Uterus (tissue), 4 donors: ENCODE measurements at places on chromosomes 6 and 20. TPM values are rescaled to one million over a fixed set of nuclear protein-coding genes. Genes with fewer than 3 reads are reported as not detected.
A peak's percentile ranks its signal among the peaks of the same experiment; 100 is the strongest.

Gene UNC5CL
- 1.2 TPM for total RNA-seq

Gene ATP6V1G2
- not detected for total RNA-seq

Gene CCDC28A
- 21.6 TPM for total RNA-seq

Gene MTFR2
- total RNA-seq = not detected

Gene PDYN
- total RNA-seq = not detected

Gene PTCHD4
- total RNA-seq = 0.29 TPM

DNA sequence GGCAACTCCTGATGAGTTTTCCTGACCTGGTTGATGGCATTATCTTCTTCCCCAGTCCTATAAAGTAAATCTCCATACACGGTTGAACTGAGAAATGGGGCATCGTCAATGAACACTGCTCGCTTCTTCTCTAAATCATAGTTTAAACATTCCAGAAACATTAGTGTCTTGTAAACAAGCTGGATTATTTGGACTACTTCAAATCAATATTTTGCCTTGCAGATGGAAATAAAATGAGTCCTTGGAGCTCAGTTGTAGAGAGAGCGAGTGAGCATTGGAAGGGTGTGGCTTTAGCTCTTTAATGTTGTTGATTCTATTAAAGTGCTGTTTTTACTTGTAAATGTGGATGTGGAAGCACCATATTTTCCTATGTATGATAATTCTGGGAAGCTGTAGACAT lies 18.4 kb downstream of the C6orf89 start:
- no peak overlapping the region for H3K27ac ChIP-seq
- no peaks in the 10 kb centered on the region for H3K4me1 ChIP-seq
- no peak for DNase-seq
- H3K27me3 ChIP-seq = no peaks in the 10 kb centered on the region
- H3K36me3 ChIP-seq = no peaks in the 10 kb centered on the region

DNA sequence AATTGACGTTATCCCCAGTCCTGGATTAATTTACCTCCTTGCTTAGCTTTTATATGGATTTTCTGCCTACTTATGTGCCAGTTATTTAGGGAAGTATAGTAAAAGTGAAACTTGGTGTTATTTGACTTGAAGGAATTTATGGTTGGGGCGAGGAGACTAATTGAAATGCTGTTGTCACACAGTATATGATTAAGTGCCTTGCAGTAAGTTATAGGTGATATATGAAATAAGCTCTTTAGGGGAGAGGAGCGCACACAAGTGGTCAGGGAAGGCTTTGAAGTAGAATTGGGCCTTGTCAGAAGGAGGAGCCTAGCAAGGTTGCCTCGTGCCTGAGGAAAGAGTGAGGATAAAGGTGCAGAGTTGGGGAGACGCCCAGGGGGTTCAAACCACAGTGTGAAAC lies 20.5 kb downstream of the NCOA7 start:
- no peaks in the 10 kb centered on the region for H3K27me3 ChIP-seq
- no peak for DNase-seq
- no peak overlapping the region for H3K4me3 ChIP-seq
- peak overlapping the region; percentile 72 for H3K27ac ChIP-seq

GRCh38 chr6:168808232-168808631 lies 367.2 kb downstream of the SMOC2 start:
- no peaks in the 10 kb centered on the region for H3K4me1 ChIP-seq
- no peak overlapping the region for H3K4me3 ChIP-seq
- no peak for DNase-seq
- H3K27ac ChIP-seq = no peak overlapping the region

GRCh38 chr20:51641866-51642265 lies 99.3 kb upstream of the NFATC2 start:
- H3K4me1 ChIP-seq = no peaks in the 10 kb centered on the region
- DNase-seq = no peak
- H3K27ac ChIP-seq = no peak overlapping the region
- no peaks in the 10 kb centered on the region for H3K36me3 ChIP-seq
- no peaks in the 10 kb centered on the region for H3K27me3 ChIP-seq

GRCh38 chr6:8749465-8749864 lies 314.1 kb upstream of the SLC35B3 start:
- DNase-seq = no peak
- no peaks in the 10 kb centered on the region for H3K4me1 ChIP-seq
- H3K27me3 ChIP-seq = no peaks in the 10 kb centered on the region
- no peaks in the 10 kb centered on the region for H3K36me3 ChIP-seq
- no peak overlapping the region for H3K27ac ChIP-seq

- no peaks in the 10 kb centered on the region for H3K4me1 ChIP-seq
- no peak for DNase-seq
- H3K27me3 ChIP-seq = no peaks in the 10 kb centered on the region
These were observed 247.8 kb downstream of the CD83 start for GRCh38 chr6:14365393-14365792.

- H3K27ac ChIP-seq = no peak overlapping the region
- no peaks in the 10 kb centered on the region for H3K36me3 ChIP-seq
- no peaks in the 10 kb centered on the region for H3K4me1 ChIP-seq
- no peak for DNase-seq
These were observed 167.8 kb downstream of the LRFN2 start for GRCh38 chr6:40419377-40419776.

DNA sequence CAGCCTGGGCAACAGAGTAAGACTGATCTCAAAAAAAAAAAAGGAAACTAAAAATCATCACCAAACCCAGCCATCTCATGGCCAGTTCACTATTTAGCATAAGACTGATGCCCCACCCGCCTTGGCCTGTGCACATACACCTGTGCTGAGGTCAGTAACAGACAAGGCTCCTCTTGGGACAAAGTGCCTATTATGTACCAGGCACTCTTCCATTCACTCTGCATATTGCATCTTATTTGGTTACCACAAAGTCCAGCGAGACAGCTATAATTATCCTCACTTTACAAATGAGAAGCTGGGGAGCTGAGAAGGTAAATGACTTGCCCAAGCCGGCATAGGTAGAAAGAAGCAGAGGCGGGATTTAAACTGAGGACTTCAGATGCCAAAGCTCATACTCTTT lies 3.8 kb downstream of the PTPRT start:
- peaks cover 17% of the 10 kb centered on the region for H3K27me3 ChIP-seq
- no peak overlapping the region for H3K27ac ChIP-seq
- H3K4me1 ChIP-seq = no peaks in the 10 kb centered on the region
- H3K4me3 ChIP-seq = no peak overlapping the region
- DNase-seq = no peak

- no peak for DNase-seq
- H3K4me1 ChIP-seq = no peaks in the 10 kb centered on the region
- H3K27ac ChIP-seq = no peak overlapping the region
- no peaks in the 10 kb centered on the region for H3K27me3 ChIP-seq
- H3K36me3 ChIP-seq = no peaks in the 10 kb centered on the region
These were observed 47.0 kb downstream of the DLL1 start for GRCh38 chr6:170243791-170244291.
